ENCODE measurements at places on chromosomes 16 and 17.

- no peak for DNase-seq
These were observed 7.4 kb downstream of the TMC6 start for GRCh38 chr17:78120971-78121800.

DNA sequence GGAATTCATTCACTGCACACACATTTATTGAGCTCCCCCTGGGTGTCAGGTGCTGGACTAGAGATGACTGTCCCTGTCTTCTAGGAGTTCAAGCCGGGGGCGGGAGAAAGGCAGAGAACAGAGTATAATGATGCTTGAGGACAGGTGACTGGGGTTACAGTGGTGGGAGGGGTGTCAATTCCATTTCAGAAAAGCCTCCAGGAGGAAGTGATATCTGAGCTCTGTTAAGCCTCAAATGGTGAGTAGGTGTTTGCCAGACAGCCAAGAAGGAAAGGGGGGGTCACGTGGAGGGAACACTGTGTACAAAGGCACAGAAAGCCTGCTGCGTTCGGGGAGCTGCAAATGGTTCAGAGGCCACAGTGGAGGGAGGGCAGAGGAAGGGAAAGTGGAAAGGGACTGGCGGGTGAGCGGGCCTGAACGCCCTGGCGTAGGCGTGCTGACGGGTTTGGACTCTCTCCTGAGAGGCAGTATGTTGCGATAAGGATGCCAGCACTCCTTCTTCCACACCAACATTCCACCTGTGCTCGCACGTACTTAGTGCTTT, 9.7 kb upstream of the NXPH3 start:
- no peak for DNase-seq

- no peak for DNase-seq
These were observed 64.0 kb downstream of the DYNLRB2 start for GRCh38 chr16:80604600-80605355.

GRCh38 chr17:29154516-29155226, 25.5 kb downstream of the MYO18A start:
- DNase-seq = no peak

DNA sequence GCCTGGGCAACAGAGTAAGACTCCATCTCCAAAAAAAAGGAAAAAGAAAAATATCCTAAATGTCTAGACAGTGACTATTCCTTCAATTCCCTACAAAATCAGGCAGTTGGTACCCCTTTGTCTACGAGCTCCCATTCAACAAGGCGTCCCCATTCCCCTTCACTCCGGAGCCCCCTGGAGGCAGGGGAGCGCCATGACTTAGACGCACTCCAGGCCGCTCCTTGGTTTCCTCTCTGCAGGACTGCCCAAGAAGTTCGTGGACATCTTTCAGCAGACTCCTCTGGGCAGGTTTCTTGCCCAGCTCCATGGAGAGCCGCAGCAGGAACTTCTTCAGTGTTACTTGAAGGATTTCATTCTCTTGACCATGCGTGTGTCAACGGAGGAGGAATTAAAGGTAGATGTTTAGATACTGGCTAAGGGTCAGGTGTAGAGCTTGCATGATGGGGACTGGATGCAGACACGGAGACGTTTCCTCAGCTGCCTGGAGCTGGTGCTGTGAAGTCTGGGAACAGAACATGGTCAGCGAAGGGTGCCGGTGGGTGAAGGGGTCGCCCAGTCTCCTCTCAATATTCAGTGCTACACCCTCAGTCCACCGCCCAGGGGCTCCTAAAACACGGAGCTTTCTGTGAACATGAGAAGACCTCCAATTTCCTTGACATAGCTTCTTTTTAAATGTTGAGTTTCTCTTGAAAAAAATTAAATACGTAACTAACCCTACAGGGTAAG, 53.3 kb upstream of the ENDOV start:
- no peak for DNase-seq

DNA sequence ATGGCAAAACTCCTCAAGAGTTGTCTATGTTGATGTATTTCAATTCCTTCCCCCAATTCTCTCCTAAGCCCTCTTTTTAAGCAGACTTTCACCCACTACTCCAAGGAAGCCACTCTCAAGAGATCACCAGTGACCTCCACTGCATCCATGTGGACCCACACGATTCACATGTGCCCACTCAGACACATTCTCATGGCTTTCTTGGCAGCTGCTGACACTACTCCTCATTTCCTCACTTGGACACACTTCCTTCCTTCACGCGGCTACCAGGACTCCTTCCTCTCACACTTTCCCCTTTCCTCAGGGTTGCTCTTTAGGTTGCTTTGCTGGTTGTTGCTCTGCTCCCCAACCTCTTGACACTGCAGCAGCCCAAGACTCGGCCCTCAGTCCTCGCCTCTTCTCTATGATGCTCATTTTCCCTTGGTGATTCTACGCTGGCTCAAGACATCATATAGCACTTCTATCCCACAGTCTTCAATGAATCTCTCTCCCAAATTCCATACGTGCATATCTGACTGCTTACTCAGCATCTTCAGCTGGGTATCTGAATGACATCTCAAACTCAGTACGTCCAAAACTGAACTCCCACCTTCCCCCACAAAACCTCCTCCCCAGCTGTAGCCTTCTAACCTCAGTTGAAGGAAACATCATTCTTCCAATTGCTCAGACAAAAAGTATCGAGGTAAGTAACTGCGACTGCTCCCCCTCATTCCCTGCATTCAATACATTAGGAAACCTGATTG, 28.2 kb downstream of the HELZ start:
- DNase-seq = no peak

- DNase-seq = no peak
These were observed 10.3 kb downstream of the ZNF385C start for GRCh38 chr17:42087736-42088705.

DNA sequence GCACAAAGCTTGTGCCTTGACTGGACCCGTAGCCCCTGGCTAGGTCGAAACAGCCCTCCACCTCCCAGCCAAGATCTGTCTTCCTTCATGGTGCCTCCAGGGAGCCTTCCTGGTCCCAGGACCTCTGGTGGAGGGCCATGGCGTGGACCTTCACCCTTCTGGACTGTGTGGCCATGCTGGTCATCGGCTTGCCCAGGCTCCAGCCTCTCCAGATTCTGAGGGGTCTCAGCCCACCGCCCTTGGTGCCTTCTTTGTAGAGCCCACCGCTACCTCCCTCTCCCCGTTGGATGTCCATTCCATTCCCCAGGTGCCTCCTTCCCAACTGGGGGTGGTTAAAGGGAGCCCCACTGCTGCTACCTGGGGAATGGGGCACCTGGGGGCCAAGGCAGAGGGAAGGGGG, 3.5 kb downstream of the CTRL start:
- no peak for DNase-seq

DNA sequence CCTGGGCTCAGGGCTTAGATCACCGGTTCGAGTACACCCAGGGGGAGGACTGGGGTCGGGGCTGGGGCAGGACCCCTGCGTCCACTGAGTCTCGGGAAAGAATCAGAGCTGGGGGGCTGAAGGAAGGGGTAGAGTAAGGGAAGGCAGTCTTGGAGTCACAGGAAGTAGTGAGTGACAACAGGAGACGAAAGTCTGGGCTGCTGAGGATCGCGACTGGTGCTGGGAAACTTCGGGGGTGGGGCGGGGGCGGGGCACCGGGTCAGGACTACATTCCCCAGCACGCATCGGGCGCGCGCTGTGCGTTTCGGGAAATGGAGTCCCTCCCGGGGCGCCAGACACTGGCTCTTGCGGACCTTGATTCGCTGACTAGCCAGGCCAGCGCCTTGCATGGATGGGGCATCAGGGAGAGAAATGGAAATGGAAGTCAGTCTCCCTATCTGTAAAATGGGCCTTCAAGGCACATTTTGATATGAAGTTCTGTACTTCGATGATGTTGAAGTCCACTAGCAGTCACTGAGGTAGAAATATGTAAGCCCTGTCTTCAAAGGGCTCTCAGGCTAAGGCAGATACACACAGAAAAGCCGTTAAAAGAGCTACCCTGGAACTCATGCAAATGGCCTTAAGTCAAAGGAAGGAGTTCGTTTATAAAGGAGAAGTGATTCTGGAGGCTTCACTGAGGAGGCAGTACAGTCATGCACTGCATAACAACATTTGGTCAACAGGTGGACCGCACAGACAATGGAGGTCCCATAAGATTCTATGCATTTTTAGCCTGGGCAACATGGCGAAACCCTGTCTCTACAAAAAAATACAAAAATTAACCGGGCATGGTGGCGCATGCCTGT, 697 bp downstream of the CTF1 start:
- DNase-seq = peak; percentile 65

- no peak for DNase-seq
These were observed 68.8 kb downstream of the LMF1 start for GRCh38 chr16:901715-902601.

DNA sequence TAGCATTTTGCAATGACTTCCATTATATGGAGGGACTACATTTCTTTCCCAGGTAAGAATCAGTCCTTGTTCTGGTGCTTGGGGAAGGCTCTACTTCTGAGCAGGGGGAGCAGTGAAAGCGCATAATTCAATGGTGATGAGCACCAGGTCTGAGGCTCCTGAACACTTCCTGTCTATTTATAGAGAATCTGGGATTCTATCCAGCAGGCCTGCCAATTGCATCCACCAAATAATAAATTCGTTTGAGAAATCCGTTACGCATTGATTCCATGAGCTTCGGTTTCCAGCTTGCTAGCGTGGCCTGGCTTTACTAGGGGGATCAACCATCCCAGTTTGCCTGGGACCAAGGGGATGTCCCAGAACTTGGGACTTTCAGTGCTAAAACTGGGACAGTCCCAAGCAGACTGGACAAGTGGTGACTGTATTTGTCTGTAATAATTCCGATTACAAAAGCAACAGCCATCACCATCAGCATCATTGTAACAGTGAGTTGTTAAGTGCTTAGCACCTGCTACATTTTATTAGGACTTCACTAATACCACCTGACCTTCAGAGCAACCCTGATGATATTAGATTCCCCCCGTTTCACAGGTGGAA, 349.9 kb downstream of the MAF start:
- no peak for DNase-seq

GRCh38 chr17:75205793-75206163, 299 bp downstream of the NUP85 start:
- no peak for DNase-seq

GRCh38 chr16:19138601-19139000, 24.8 kb downstream of the ITPRIPL2 start:
- DNase-seq = no peak

GRCh38 chr17:28777178-28777577, 33.4 kb downstream of the TRAF4 start:
- no peak for DNase-seq

DNA sequence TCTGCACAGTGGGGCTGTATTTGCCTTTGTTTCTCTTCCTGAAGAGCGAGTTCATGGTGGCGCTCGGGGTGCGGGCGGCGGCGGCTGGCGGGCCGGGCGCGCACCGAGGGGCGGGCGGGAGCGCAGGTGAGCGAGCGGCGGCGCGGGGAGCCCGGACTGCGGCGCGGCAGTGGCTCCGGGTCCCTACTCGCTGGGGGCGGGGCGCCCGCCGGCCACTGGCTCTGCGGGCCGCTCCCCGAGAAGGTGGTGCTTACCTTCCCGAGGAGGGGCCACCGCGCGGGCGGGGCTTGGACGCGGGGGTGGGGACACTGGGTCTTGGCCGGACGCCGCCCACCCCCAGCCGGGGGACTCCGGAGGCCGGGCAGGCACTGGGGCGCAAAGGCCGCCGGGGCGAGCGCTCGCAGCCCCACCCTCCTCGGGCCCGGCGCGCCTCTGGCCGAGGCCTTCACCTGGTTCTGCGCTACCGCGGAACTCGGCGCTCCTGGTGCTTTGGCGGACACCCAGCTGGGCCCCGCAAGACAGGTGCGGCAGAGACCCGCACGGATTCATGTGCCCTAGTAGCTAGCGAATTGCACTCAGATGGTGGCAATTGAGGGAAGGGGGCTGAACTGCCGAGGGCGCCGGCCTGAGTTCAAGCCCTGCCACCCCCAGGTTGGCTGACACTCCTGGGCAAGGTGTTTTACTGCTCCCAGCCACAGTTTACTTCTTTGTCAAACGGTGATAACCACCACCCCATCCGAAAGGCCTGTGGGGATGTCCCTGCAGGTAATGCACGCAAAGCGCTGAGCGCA, at the start of gene PPL:
TSS of gene PPL (minus strand) at position 158 of the 791 bp plus-strand sequence. CDS start at position 55, 103 bp downstream.
- no peak for DNase-seq

- no peak for DNase-seq
These were observed 13.9 kb upstream of the ADGRG1 start for GRCh38 chr16:57614536-57614935.

DNA sequence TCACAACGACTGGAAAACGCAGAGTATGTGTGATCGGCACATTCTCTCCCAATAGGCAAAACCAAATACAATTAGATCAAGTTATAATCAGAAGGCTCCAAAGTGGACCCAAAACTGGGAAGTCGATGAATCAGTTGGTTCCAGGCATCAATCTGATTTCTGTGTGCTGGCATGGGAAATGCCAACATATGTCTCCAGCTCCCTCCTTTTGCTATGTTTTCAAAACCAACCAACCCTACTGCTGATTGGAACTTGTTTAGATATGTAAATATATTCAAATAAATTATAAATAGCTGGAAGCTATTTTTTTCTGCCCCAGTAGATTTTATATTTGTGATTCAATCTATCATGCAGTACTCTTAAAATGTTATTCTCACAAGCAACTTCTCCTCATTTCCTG, 284.2 kb downstream of the HS3ST3B1 start:
- no peak for DNase-seq

GRCh38 chr16:24538756-24539294, 541 bp upstream of the RBBP6 start:
- DNase-seq = no peak

DNA sequence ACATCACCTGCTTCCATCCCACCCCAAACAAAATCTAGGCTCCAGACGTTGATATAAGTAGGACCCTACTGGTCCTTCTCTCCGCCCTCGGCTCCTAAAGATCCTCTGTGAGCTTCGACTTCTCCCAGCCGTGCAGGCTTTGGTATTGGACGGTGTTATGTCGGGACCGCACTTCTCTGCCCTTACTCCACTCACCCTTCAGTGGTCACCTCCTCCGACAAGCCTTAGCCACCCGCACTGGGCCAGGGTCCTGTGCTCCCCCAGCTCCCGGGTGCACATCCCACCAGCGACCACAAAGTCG, 1.6 kb downstream of the PSMB10 start:
- no peak for DNase-seq

DNA sequence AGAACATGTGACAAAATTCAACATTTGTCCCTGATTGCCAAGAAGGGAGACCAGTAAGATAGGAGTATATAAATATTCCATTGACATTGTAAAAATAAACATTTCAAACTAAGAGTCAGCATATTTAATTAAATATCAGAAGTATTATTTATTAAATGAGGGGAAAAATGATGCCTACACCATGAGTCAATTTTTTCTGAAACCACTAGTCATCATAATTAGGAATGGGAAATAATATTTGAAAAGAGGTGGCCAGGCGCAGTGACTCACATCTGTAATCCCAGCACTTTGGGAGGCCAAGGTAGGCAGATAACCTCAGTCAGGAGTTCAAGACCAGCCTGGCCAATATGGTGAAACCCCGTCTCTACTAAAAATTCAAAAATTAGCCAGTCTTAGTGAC, 2.1 kb downstream of the CMTM1 start:
- no peak for DNase-seq

- no peak for DNase-seq
These were observed 156.1 kb downstream of the SNX11 start for GRCh38 chr17:48263731-48264035.

- DNase-seq = no peak
These were observed 81.8 kb upstream of the KIFC3 start for GRCh38 chr16:57883953-57884654.

GRCh38 chr17:29151567-29151966, 28.6 kb downstream of the MYO18A start:
- DNase-seq = no peak
